ENCODE measurements at places on chromosomes 5 and 9.

GRCh38 chr5:167528651-167529050 is 762.8 kb upstream of the WWC1 start:
- no peaks in the 10 kb centered on the region for H3K27me3 ChIP-seq
- H3K27ac ChIP-seq = no peak overlapping the region
- no peaks in the 10 kb centered on the region for H3K36me3 ChIP-seq
- DNase-seq = no peak

DNA sequence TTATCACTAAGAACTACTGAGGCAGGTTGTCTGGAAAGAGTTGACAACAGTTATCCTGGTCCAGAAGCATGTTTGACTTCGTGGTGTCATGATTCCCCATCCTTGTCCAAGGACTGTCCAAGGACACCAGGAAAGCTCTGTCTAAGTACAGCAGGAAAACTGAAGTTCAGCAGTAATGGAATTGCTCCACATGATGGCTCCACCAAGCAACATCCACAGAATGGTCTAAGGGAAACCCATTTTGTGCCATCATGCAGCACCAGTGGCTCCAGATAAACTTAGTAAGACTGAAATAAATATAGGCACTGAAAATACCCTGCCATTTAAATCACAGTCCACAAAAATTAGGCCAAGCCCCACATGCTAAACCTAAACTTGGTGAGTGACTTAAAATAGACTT is 192.8 kb downstream of the CDH18 start:
- H3K4me1 ChIP-seq = no peaks in the 10 kb centered on the region
- no peak overlapping the region for H3K4me3 ChIP-seq
- no peak for DNase-seq
- no peaks in the 10 kb centered on the region for H3K27me3 ChIP-seq

- H3K27ac ChIP-seq = no peak overlapping the region
- no peaks in the 10 kb centered on the region for H3K27me3 ChIP-seq
- no peak overlapping the region for H3K4me3 ChIP-seq
- DNase-seq = no peak
- H3K4me1 ChIP-seq = no peaks in the 10 kb centered on the region
These were observed 78.8 kb upstream of the PCSK5 start for GRCh38 chr9:75811692-75812091.

DNA sequence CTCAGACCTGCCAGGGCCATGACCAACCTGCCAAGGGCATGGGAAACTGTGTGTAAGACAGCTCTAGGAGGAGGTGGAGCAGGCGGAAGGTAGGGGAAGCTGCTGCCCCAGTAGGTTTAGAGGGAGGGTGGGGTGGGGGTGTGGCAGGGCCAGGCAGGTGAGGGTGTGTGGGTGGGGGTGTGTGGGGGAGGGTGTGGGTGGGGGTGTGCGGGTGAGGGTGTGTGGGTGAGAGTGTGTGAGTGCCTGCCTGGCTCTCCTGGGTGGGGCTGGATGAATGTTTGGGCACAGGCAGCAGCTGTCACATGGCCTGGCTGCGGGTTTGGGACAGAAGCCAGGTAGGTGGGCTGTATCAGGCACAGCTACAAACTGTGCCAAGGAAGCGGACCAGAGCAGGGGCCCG is 8.8 kb upstream of the N4BP3 start:
- no peak for DNase-seq
- H3K4me1 ChIP-seq = peaks cover 41% of the 10 kb centered on the region
- peak overlapping the region; percentile 25 for H3K27ac ChIP-seq
- H3K27me3 ChIP-seq = no peaks in the 10 kb centered on the region

DNA sequence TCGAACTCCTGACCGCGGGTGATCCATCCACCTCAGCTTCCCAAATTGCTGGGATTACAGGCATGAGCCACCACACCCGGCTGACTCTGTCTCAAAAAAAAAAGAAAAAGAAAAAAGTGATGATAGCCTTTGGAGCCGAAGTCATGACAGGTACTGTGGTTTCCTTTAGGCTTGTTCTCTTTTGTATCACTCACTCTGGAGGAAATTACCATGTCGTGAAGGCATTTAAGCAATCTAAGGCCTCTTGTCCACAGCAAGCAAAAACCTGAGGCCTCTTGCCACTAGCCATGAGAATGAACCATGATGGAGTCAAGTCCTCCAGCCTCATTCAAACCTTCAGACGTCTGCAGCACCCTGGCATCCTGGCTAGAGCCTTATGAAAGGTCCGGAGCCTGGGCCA is 286.1 kb downstream of the RAB3C start:
- no peaks in the 10 kb centered on the region for H3K27me3 ChIP-seq
- no peaks in the 10 kb centered on the region for H3K36me3 ChIP-seq
- H3K4me1 ChIP-seq = no peaks in the 10 kb centered on the region
- no peak overlapping the region for H3K27ac ChIP-seq

DNA sequence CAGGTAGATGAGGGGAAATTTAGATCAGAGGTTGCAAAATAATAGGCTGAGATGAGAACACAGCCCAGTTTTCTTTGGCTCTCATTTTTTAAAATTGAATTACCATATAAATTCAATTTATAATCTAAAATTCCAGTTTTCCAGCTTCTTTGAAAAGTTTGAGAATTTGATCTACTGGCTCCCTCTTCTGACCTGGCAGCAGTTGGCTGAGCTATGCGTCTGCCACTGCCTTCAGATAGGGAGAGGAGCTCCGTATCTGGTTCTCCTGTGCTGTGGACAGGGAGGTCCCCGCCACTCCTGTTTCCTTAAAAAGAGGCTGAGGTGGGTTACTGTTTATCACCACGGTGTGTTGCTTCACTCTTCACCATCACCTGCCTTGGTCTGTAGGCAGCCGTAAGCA is 103.7 kb downstream of the ARHGAP26 start:
- no peaks in the 10 kb centered on the region for H3K36me3 ChIP-seq
- no peak overlapping the region for H3K27ac ChIP-seq
- H3K4me3 ChIP-seq = no peak overlapping the region

DNA sequence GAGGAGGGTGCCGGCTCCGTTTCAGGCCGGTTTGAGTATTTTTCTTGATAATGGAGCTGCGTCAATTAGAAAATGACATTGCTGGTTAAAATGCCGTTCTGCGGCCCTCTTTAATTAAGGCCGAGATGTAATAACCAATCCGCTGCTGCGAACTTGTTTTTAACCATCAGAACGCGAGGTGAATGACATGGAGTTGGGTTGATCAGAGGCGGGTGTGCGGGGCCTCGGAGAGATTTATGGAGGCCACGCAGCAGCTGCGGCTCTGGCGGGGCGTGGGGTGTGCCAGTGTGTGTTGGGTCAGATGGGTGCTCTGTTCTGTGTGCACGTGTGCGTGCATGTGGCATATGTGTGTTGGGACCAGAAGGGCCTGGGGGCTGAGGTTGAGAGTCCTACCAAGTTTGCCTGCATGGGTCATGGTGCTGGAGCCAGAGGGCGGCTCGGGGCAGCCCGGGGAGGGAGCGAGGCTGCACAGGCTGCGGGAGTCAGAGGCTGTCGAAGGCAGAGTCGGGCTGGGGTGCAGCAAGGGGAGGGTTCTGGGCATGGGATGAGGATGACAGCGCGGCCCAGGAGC is 25.4 kb downstream of the RXRA start:
- no peaks in the 10 kb centered on the region for H3K27me3 ChIP-seq
- no peak for DNase-seq
- H3K36me3 ChIP-seq = no peaks in the 10 kb centered on the region
- H3K27ac ChIP-seq = no peak overlapping the region
- no peak overlapping the region for H3K4me3 ChIP-seq
- peaks cover 18% of the 10 kb centered on the region for H3K4me1 ChIP-seq

- peak overlapping the region; percentile 95 for H3K27ac ChIP-seq
- peak overlapping the region; percentile 97 for H3K4me3 ChIP-seq
- DNase-seq = no peak
- H3K27me3 ChIP-seq = no peaks in the 10 kb centered on the region
These were observed 617 bp upstream of the FPGS start for GRCh38 chr9:127801955-127802575.

GRCh38 chr5:5401095-5401494 is 21.4 kb upstream of the ICE1 start:
- no peak overlapping the region for H3K4me3 ChIP-seq
- H3K27me3 ChIP-seq = no peaks in the 10 kb centered on the region
- no peaks in the 10 kb centered on the region for H3K4me1 ChIP-seq
- peaks cover 8% of the 10 kb centered on the region for H3K36me3 ChIP-seq
- no peak for DNase-seq

- H3K4me3 ChIP-seq = peak overlapping the region; percentile 36
- H3K4me1 ChIP-seq = peaks cover 50% of the 10 kb centered on the region
- peaks cover 20% of the 10 kb centered on the region for H3K36me3 ChIP-seq
These were observed 4.6 kb downstream of the SURF4 start for GRCh38 chr9:133371261-133371711.

GRCh38 chr9:12880406-12881015 is 105.7 kb downstream of the LURAP1L start:
- no peaks in the 10 kb centered on the region for H3K36me3 ChIP-seq
- H3K27ac ChIP-seq = no peak overlapping the region
- H3K27me3 ChIP-seq = no peaks in the 10 kb centered on the region
- no peak for DNase-seq
- no peaks in the 10 kb centered on the region for H3K4me1 ChIP-seq

- peaks cover 16% of the 10 kb centered on the region for H3K36me3 ChIP-seq
- no peak overlapping the region for H3K4me3 ChIP-seq
- H3K4me1 ChIP-seq = peaks cover 59% of the 10 kb centered on the region
These were observed 82.9 kb downstream of the CEMIP2 start for GRCh38 chr9:71685394-71685793.

- peaks cover 26% of the 10 kb centered on the region for H3K27me3 ChIP-seq
- peaks cover 5% of the 10 kb centered on the region for H3K4me1 ChIP-seq
- H3K27ac ChIP-seq = no peak overlapping the region
- H3K4me3 ChIP-seq = peak overlapping the region; percentile 43
- H3K36me3 ChIP-seq = no peaks in the 10 kb centered on the region
These were observed 118.0 kb downstream of the ESM1 start for GRCh38 chr5:54867310-54867944.

DNA sequence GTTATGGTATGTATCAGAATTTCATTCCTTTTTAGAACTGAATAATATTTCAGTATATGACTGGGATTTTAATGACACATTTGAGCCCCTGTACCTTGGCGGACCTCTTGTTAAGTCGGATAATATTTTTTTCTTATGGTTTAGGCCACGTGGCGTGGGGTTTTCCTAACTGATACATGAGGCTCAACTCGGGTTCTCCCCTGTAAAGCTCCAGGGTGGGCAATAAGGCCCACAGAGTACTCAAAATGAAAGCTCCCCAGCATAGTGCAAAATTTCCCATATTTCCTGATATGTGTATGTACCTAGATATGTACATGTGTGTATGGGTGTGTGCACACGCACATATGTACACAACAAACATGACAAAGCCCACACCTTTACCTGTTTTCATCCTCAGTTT is 24.5 kb downstream of the TICAM2 start:
- no peak for DNase-seq
- H3K4me1 ChIP-seq = peaks cover 70% of the 10 kb centered on the region
- H3K4me3 ChIP-seq = no peak overlapping the region
- H3K27me3 ChIP-seq = no peaks in the 10 kb centered on the region
- H3K27ac ChIP-seq = peak overlapping the region; percentile 76

DNA sequence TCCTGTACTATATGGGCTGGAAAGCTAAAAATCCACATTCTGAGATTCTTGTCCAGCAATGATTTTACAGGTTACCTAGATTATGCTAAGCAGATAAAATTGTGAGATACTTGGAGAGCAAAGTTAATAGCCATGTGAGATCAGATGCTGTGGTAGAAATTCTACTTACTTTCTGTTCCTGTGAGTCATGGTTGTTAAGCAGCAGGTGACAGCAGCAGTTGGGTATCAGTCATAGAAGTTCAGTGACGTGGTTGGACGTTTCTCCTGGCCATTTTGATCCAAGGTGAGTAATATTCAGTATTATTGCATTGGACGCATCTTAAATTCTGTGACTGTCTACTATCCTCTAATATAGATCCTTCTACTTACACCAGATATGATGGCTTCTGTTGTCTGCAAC is 524.5 kb downstream of the TMEM38B start:
- no peak for DNase-seq
- H3K27me3 ChIP-seq = no peaks in the 10 kb centered on the region
- H3K27ac ChIP-seq = no peak overlapping the region
- peaks cover 4% of the 10 kb centered on the region for H3K4me1 ChIP-seq
- no peak overlapping the region for H3K4me3 ChIP-seq

DNA sequence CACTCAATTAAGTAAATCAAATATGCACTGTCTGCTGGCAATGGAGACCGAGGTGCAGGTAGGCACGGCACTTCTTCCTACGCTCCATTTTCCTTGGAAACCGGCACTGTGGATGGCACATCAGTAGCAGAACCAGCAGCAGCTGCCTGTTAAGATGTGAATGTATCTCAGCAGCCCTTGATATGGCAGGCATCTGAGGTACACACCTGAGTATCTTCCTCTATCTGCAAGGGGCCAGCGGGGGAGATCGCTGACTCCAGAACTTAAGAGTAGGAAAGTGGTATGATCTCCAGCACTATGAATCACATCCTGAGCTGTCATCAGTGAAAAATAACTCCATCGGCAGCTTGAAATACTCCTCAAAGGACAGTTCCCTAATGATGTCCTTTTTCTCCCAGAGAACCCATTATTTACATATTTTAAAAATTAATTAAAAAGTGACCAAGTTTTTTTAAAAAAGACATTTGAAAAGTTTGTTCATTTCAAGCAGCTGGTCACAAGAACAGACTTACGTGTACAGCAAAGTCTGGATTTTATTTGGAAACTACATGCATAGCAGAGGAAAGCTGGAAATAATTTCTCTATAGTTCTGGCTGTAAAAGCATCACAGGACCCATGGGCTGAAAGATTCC is 97.1 kb downstream of the ADAMTS12 start:
- no peak overlapping the region for H3K27ac ChIP-seq
- DNase-seq = no peak
- H3K4me3 ChIP-seq = no peak overlapping the region
- H3K36me3 ChIP-seq = no peaks in the 10 kb centered on the region

DNA sequence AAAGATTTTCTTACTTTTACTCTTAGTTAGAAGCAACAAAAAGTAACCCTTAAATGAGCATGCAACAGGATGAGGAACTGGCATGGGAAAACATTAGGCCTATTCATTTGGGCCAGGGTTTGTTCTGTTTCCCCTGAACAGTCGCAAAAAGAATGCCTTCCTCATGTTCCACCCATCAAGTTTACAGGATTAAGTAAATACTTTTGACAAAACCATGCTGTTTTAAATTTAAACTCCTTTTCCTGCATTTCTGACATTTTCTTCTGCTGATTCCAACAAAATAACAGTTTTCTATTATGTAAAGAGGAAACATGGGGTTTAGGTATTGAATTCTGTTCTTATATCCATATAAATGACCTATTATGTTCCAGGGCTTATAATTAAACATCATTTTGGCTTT is 236.6 kb upstream of the ACTBL2 start:
- H3K4me3 ChIP-seq = no peak overlapping the region
- no peak overlapping the region for H3K27ac ChIP-seq

DNA sequence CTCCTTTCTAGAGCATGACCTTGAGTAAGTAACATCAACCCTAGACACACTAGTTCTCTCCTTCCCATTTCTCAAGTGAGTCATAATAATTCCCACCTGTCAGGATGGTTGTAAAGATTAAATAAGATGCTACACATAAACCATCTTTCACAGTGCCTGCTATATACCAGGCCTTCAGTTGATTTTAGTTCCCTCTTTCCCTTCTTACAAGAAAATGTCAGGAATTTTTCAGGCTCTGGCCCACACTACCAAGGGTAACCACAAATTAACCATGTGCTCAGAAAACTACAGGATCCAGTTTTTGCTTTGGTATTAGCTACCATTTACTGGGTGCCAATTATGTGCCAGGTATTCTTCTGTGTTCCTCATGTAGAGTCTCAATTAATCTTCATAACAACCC is 42.7 kb upstream of the RARS1 start:
- no peaks in the 10 kb centered on the region for H3K4me1 ChIP-seq
- no peaks in the 10 kb centered on the region for H3K36me3 ChIP-seq

- peaks cover 54% of the 10 kb centered on the region for H3K4me1 ChIP-seq
- no peak overlapping the region for H3K4me3 ChIP-seq
- H3K27ac ChIP-seq = peak overlapping the region; percentile 67
- H3K27me3 ChIP-seq = no peaks in the 10 kb centered on the region
- DNase-seq = no peak
- H3K36me3 ChIP-seq = peaks cover 33% of the 10 kb centered on the region
These were observed 4.1 kb downstream of the NOTCH1 start for GRCh38 chr9:136541709-136542108.

Data from stimulated activated naive B cell treated with anti-CD40 and anti-IgM and Interleukin-4, amounts not matched to agents 10 μg/mL and 1 μg/mL and 100 μg/mL, for 72 hours (primary cell).